SK-N-SH (cell line): ENCODE measurements at places on chromosomes 5 and 9. TPM values are rescaled to one million over a fixed set of nuclear protein-coding genes. Genes with fewer than 3 reads are reported as not detected.

GRCh38 chr5:95838001-95838520, 15.5 kb upstream of the GLRX start:
- no peak for DNase-seq

Gene PRUNE2
- 13.0 and 28.6 TPM in 2 replicates for polyA plus RNA-seq

DNA sequence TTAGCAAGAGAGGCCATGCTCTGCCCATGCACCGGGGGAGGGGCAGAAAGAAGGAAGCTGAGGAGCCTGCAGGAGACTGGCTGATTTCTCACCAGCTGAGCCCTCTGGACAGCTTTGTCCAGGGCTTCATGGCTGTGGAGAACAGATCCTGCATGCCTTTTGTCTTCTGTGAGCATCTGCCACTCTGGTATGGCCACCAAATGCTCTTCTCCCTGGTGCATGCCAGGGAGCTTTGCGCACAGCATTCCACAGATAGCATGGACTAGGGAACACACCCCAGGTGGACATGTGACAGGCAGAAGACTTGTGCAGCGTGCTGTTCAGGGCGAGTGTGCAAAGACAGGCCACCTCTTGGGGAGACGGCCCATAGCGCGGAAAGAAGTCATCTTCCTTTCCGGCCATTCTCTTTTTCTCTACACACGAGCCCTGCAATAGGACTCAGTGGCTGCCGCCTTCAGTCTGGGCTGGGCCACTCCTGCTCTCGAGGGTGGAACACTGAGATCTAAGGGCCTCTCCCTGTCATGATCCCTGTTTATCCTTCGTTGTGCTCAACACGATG, 56.7 kb downstream of the GADD45G start:
- no peak for DNase-seq

Gene RGS7BP
- polyA plus RNA-seq = not detected in 2 replicates

DNA sequence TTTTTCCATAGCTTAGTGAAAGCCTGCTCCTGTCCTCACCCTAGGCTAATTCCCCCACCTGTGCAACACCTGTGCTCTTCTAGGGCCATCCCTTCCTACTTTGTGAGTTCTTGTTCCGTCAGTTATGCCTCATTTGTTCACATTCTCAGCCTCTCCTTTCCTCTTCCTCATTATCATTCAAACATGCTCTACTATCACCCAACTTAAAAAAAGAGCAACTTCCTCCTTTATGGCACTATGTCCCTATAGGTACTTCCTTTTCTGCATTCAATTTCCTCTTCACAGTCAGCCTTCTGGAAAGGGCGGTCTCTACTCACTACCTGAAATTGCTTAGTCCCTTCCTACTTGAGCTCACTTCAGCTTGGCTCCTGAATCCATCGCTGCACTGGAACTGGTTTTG, 111.8 kb upstream of the LHFPL2 start:
- no peak for DNase-seq

Gene HCN1
- not detected in 2 replicates for polyA plus RNA-seq

- DNase-seq = no peak
Measured at GRCh38 chr9:31103836-31104235, 1280.6 kb upstream of the ACO1 start.

Gene PRR16
- 26.7 and 35.9 TPM in 2 replicates for polyA plus RNA-seq

DNA sequence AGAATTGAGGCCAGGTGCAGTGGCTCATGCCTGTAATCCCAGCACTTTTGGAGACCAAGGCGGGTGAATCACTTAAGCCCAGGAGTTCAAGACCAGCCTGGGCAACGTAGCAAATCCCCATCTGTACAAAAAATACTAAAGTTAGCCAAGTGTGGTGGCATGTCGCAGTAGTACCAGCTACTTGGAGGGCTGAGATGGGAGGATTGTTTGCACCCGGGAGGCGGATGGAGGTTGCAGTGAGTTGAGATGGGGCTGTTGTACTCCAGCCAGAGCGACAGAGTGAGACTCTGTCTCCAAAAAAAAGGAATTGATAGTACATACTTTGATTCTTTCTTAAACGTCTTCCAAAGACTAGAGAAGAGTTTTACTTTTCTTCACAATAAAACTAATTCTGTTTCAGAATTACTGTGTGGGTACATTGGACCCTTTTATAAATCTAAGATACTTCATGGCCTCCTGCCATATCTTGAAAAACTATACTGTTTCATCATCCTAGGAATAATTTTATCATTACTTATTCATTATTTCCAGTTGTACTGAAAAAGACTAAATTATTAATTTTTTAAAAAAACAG, 132.0 kb upstream of the GRHPR start:
- DNase-seq = no peak

GRCh38 chr5:169785771-169786618, 148.9 kb downstream of the DOCK2 start:
- DNase-seq = no peak

- no peak for DNase-seq
Measured at GRCh38 chr5:77319117-77319804, 108.8 kb downstream of the PDE8B start.

GRCh38 chr5:32687499-32687831, 23.7 kb upstream of the NPR3 start:
- DNase-seq = peak; percentile 29

DNA sequence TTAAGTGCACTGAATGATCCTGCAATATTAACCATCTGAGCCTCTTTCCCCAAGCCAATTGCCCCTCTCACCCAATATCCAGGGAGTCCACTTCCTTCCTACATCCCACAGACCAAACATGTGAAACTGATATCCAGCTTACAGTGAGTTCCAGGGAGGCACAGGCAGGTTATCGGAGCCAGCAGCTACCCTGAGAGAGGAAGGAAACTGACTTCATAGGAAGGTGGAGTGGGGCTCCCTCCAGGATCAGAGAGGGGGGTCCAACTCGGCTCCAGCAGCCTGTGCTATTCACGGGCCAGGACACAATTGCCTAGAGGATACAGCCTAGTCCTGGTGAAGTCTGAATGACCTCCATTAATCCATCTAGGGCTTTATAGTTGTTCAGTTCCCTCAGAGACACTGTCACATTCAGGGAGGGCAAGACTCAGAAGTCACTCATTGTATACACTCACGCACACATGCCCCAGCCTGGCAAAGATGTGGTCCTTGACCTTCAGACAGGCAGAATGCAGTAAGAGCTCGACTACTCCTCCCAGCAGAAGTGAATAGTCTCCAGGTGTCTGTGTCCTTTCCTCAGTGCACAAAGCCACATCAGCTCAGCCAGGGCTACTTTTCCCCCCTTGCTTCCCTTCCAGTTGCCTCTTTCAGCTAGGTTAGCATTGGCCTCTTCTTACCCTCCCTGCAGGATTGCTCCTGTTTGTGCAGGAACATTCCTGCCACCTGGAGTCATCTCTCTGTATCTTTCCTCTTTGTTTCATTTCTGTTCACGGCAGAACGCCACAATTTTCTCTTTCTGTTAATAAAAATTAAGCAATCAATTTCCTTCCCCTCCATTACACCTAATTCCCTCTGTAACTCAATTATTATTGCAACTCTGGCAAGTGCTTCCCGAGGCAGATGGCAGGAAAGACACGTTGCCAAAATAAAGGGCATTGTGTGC, 501.7 kb downstream of the ARHGEF28 start:
- no peak for DNase-seq

GRCh38 chr9:119318371-119318770, 50.9 kb downstream of the BRINP1 start:
- DNase-seq = peak; percentile 27

Gene EMB
- polyA plus RNA-seq = 15.5 and 22.6 TPM in 2 replicates

DNA sequence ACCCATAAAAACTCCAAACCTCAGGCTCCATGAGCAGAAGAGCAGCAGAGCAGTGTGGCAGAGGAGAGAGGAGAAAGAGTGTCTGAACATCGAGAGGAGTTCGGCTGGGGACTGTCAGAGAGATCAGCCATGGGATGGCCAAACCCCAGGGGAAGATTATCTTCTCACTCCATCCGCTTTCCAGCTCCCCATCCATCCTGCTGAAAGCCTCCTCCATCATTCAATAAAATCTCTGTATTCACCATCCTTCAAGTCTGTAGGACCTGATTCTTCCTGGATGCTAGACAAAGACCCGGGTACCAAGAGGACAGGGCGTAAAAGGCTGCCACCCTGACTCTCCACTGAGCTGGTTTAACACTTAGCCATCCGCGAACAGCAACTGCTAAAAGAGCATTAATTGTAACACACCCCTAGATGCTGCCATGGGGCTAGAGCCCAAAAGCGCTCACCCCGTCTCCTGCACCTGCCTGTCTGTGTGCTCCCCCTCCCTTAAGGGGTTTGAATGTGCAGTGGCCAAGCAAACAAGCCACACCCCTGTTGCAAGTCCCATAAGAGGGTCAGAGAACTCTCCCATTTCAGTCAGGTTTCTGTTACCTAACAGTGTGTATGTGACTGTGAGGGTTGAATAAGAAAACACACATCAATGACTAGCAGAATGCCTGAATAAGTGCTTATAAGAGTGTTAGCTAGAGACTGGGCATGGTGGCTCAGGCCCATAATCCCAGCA, 13.9 kb upstream of the SELENOP start:
- no peak for DNase-seq

Gene COX7C
- 675 and 707 TPM in 2 replicates for polyA plus RNA-seq

Gene ITK
- polyA plus RNA-seq = not detected in 2 replicates

DNA sequence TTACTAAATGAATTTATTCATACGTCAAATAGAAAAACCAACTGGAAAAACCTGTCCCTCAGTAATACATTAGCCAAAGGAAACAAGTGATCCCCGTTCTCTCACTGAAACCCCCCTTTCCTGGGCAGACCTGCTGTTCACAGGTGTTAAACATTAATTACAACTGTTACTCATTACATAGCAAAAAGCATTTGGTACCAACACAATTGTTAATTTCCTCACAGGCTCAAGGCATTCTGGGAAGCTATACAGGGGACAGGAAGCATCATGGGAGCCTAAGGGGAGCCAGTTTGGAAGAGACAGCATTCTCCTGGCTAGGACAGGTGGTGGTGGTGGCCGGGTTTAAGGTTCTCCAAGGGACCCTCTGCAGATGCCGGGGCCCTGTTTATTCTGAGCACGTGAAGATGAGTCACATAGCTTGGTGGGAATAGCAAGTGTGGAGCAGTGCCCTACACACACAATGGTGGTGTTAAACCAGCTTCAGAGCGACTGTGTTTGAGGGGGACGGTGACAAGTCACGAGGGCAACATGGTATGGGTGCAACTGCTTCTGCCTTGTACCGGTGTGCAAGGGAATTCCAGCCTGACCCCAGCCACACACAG, 62.6 kb upstream of the SLC25A51 start:
- DNase-seq = no peak

GRCh38 chr9:111743275-111743674, 51.5 kb downstream of the SHOC1 start:
- DNase-seq = no peak

DNA sequence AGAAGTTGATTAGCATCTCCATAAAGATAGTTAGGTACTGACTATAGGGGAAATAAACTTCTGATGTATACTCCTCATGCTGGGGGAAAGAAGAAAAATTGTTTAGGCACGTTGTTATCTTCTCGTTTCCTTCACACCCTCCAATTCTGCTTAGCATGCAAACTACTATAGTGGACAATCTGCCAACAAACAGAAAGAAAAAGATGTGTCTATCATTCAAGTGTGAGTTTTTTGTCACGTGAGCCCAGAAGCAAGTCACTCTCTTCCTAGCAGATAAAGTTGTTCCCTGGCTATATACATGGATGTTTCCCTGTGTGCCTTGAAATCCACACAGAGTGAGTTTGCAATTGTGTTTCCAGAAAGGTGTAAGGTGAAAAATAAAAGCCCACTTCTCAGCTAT, 318.4 kb downstream of the CWC27 start:
- DNase-seq = no peak

DNA sequence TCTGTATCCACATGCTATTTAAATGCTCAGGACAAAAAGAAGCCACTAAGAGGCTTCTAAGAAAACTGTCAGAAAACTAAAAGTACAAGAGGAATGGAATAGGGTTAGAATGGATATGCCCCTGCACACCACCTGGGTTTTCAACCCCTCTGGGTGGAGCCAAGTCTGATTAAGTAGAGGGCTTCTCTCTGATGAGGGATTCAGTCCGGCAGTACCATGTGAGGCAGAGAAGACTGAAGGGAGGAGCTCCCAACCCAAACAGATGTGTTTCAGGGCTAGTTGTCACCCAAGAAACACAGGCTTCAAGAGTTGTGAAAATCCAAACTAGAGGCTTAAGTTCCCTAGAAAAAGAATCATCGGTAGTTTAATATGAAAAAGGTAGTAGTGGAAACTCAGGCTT, 12.5 kb downstream of the NREP start:
- no peak for DNase-seq

DNA sequence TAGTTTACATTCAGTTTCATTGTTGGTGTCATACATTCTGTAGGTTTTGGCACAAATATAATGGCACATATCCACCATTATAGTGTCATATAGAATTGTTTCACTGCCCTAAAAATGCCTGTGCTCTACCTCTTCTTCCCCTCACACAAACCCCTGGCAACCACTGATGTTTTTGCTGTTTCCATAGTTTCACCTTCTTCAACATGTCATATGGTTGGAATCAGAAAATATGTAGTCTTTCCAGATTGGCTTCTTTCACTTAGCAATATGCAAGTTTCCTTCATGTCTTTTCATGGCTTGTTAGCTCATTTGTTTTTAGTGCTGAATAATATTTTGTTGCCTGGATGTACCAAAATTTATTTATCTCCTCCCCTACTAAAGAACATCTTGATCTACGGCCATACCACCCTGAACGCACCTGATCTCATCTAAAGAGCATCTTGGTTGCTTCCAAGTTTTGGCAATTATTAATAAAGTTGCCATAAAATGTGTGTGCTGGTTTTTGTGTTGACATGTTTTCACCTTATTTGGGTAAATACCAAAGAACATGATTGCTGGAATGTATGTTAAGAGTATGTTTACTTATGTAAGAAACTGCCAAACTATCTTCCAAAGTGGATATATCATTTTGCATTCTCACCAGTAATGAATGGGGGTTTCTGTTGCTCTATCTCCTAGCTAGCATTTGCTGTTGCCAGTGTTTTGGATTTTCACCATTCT, 17.0 kb upstream of the CDK20 start:
- no peak for DNase-seq

GRCh38 chr9:94719878-94720277, 6.6 kb upstream of the AOPEP start:
- DNase-seq = no peak

DNA sequence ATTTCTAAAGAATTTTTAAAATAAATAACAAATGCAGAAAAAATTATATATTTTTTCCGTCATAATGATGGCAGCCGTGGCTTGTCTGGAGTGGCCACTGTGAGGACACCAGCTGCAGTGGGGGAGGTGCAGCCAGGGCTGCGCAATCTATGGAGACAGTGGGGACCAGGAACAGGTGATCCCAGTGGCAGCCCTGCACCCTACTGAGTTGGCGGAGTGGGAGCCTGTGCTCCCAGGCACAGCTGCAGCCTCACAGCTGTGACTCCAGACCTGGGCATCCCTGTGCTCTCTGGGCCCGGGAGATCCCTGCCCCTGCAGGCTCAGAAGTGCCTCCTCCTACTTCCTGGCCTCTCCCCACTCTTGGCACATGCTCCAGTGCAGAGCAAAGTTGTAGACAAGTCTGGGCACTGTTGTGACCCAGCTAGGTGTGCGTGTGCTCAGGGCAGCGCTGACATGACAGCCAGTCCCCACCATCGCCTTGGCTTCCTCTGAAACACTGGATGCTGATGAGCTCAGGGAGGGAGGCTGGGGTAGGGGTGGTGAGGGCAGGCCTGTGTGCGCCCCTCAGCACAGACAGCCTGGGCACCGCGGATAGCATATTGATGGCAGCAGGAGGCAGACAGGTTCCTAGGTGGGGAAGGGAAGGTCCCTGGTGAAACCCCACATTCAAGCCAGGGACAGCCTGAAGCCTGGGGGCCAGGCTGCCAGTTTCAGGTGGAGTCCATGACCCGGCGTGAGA, 96.0 kb upstream of the PRR16 start:
- no peak for DNase-seq

Gene MARCOL
- not detected in 2 replicates for polyA plus RNA-seq
